Activated gamma-delta T cell (primary cell): ENCODE measurements at places on chromosomes 6 and 20.

GRCh38 chr6:36196880-36197548 lies 470 bp downstream of the BRPF3 start:
- DNase-seq, result peak; percentile 99

- DNase-seq, result no peak
Observed at GRCh38 chr20:38260025-38260377, 534 bp downstream of the KIAA1755 start.

DNA sequence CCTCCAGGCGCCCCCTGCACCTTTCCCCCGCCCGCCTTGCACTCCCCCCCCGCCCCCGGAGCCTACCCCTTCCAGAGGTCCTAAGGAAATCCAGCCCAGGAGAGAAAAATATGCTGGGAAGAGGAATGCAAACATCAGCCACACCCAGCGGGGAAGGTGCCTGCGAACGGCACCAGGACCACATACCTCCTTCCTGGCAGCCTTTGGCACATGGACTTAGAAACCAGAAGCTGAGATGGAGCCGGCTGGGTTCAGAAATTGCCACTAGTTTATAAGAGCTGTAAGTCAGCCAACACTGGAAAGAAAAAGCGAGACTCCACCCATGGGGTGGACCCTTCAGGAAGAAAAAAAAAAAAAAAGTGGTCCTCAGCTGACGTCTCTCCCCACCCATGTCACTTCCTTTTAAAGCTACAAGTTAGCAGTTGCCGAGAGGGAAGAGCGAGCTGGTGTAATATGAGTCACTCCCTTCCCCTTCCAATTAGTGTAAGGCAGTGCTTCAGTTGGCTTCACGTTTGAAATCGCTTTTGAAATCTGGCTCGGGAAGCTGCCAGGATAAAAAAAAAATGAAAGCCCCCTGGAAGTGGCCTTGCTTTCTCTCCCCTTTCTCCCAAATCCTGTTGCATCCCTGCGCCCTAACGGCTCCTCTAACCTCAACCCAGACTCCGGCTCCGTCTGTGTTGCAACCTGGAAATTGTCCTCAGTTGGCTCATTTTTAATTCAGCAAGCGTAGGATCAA lies at the start of gene AGPAT4:
Gene AGPAT4, minus strand, starts transcription at position 310 of the 736 bp plus-strand sequence. CDS start 41,848 bp downstream, outside the sequence.
- DNase-seq, result no peak

DNA sequence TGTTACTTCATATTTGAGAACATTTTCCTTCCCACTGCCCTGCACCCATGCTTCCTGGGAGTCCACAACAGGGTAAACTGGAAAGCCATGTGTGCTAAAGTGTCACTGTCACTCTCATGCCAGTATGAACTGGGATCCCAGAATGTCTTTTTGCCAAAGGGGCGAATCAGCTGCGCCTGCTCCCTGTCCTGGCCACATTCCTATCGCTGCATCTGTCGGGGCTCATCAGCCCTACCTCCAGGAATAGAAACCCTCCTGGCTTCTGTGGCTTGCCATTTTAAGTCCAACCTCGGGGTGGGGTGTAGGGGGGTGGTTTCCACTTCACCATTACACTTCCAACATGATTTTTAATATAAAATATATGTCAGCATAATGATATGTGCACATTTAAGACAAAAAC lies 933 bp downstream of the KLHL31 start:
- no peak for DNase-seq

- DNase-seq, result no peak
Observed at GRCh38 chr20:48012401-48012974, 227.2 kb upstream of the SULF2 start.

- DNase-seq, result no peak
Observed at GRCh38 chr6:45293306-45293705, 34.8 kb upstream of the RUNX2 start.

DNA sequence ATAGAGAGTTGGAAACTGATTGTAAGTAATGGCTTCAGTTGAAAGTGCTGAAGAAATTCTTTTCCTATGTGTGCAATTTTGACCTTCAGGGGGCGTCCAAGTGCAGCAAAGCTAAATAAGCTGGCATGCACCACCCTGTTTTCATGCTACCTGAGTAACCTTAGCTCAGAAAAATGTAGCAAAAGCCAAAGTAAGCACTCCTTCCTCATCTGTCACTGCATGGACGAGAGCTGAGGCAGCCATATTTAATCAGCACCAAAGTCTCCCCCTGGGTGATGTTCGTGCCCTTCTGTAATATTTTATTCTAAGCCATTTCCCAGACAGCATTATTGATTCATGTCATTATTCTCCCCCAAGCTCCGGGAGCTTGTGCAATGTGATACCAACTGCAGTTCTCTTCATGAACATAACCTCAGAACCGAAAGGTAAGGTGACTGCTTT lies 123.1 kb downstream of the RPS12 start:
- no peak for DNase-seq

- no peak for DNase-seq
Observed at GRCh38 chr20:40181676-40182075, 507.4 kb downstream of the MAFB start.

GRCh38 chr6:45419571-45420082 lies 41.9 kb upstream of the SUPT3H start:
- DNase-seq, result no peak

DNA sequence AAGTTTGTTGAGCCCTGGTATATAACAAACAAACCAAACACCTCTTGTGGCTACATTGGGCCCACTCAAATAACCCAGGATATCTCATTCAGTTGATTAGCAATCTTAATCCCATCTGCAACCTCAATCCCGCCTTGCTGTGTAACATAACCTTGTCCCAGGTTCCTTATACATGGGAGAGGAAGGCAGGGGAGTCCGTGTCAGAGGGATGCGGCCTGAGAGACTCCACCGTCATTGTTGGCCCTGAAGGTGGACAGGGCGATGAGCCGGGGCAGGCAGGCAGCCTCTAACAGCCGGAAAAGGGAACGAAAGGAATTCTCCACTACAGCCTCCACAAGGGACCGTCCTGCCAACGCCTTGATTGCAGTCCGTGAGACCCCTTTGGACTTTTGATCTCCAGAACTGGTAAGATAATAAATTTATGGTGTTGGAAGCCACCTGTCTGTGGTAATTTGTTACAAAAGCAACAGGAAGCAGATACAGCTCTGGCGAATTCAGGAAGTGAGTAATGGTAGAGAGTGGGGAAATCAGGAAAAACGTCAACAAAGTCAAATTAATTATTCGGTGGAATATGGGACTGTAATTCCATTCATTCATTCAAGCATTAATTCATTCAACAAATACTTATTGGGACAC lies 124.5 kb upstream of the SALL4 start:
- DNase-seq, result no peak

DNA sequence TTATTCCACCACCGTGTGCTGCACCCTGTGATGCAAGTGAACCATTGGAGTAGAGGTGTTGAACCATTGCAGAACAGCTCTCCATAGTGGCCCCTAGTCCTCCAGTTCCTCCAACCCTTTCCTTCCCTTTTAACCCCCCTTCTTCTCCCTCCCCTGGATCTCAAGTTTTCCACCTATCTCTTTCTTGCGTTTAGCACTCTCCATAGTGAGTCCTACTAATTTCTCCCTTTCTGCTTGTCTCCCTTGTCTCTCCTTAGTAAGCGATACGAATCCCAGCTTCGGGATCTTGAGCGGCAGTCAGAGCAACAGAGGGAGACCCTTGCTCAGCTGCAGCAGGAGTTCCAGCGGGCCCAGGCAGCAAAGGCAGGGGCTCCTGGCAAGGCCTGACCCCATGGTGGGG lies 1.1 kb downstream of the PFDN6 start:
- no peak for DNase-seq

DNA sequence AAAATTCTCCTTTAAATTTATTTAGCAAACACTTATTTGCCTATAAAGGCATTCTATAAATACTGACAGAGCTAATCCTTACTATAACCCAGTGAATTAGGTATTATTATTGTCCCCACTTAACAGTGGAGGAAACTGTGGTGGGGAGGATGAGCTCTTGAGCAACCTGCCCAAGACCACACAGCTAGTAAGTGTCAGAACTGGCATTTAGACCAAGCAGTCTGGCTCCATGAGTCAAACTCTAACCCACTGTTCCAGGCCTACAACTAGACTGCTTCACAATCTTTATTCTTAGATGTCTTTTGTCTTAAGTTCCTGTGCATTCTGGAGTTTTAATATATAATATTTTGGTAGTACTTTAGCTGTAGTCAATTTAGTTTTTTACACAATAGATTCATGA lies 530.8 kb downstream of the BCKDHB start:
- DNase-seq, result no peak

DNA sequence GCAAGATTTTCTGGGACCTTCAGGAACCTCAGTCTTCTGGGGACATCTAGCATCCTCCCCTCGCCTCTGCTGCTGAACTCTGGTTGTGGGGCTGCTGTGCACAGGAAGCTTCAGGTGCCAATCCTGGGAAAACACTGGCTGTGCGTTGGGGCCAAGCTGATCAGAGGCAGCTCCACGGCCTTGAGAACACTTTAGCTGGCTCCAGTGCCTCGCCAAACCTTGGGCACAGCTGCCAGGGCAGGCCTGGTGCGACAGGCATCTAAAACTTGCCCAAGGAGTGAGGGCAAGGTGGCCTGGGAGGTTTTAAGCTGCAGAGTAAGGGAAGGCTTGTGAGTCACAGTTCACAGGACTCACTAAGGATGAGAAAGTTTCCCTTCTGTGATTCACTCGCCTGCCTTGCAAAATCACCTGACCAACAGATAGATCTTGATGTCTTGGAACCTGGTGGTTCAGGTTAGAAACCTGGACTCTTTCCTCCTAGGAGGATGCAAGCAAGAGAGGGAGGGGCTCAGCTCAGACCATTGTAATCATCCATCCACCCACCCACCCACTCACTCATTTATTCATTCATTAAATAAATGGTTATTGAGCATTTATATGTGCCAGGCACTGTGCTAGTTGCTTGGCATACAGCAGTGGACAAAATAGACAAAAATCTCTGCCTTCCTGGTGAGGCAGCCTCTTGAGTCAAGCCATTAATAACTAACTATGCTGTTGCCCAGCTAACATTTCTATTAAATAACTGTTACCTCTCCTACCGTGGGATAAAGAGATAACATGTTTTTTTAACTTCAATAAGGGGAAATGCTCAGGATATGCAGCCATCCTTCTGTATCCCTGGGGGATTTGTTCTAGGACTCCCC lies 2.5 kb upstream of the SPATS1 start:
- DNase-seq, result no peak

- no peak for DNase-seq
Observed at GRCh38 chr6:3228771-3229565, 1.5 kb upstream of the TUBB2B start.
